ENCODE measurements at places on chromosomes 3 and 15.
A peak's percentile ranks its signal among the peaks of the same experiment; 100 is the strongest.

GRCh38 chr3:118909763-118910162 is 124.9 kb downstream of the IGSF11 start:
- peak; percentile 24 for DNase-seq

- no peak for DNase-seq
Observed at GRCh38 chr3:120446891-120447668, 3.7 kb downstream of the FSTL1 start.

- no peak for DNase-seq
Observed at GRCh38 chr15:64622410-64623260, 152.8 kb downstream of the RBPMS2 start.

DNA sequence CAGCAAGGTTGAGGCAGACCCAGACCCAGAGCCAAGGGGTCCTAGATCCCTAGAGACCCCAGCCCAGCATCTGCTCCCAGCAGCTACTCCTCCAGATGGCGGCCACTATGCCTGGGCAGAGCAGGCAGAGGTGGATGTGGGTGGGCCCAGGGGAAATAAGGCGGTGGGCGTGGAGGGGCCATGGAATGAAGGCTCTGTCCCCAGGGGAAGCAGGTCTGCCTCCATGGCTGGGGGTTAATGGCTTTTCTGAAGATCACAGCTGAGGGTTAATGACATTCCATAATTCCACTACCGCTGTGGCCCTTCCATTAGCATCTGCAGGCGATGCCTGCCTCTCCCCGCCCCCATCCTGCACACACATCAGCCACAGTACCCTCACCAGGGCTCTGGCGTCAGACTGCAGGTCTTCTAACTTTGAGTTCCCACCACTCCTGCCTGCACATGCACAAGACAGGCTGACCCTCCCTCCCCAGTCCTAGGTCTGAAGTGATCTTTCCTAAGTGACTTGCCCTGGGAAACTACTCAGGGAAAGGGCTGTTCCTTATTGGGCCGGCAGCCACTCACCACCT is 41.2 kb downstream of the CCDC33 start:
- DNase-seq = no peak

DNA sequence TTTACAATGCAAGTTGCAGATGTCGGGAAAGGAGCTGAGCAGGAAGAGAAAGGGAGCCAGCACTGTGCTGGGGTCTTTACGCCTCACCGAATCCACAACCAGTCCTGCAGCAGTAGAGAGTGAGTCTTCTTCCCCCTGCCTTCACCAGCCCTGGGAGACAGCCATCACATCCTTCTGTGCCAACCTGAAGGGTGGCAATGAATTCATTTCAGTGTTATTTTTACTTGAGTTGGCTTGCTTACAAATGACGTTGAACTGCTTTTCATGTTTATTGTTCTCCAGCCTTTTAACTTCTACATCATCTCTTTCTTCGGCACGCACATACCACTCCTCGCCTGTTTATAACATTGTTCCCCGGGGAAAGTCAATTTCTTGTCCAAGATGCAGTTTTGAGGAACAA is 77.1 kb downstream of the TRIM42 start:
- peak; percentile 7 for DNase-seq

- DNase-seq = no peak
Observed at GRCh38 chr15:60534546-60534945, 55.6 kb upstream of the ICE2 start.

GRCh38 chr3:14289590-14290461 is 111.2 kb downstream of the LSM3 start:
- peak; percentile 91 for DNase-seq

GRCh38 chr15:66565741-66566144 is at the start of gene LCTL:
TSS of gene LCTL (minus strand) at chr15:66565998. CDS start at chr15:66565365, 633 bp downstream.
- DNase-seq = peak; percentile 46

DNA sequence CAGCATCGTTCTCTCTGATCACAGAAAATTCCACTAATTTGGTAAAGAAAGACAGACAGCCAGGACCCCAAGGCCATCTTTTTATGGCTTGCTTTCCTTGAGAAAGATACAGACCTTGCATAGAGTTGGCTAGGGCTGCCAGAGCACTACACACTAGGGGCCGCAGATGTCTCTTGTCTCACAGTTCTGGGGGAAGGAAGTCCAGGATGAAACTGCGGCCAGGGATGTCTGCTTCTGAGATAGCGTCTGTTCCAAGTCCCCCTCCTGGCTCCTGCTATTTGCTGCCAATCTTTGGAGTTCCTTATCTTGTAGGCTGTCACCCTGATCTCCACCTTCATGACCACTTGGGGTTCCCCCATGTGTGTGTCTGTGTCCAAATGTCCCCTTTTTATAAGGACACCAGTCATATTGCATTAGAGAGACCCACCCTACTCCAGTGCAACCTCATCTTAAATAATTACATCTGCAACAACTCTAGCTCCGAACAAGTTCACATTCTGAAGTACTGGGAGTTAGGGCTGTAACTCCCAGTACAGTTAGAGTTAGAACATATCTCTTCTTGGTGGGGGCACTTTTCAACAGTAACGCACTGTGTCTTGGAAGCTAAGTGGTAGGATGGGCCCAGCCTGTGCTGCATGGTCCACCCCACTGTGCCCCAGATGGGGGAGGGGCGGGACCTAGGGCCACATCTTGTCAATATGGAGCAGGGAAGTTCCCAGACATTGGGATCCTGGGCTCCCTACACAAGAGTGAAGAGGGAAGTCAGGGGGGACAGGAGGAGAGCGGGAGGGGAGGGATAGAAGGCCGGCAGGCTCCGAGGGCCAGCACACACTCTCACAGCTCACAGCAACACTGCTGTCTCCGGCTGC is 42.2 kb downstream of the KLF15 start:
- no peak for DNase-seq

GRCh38 chr15:63483521-63484371 is 20.6 kb upstream of the USP3 start:
- no peak for DNase-seq

DNA sequence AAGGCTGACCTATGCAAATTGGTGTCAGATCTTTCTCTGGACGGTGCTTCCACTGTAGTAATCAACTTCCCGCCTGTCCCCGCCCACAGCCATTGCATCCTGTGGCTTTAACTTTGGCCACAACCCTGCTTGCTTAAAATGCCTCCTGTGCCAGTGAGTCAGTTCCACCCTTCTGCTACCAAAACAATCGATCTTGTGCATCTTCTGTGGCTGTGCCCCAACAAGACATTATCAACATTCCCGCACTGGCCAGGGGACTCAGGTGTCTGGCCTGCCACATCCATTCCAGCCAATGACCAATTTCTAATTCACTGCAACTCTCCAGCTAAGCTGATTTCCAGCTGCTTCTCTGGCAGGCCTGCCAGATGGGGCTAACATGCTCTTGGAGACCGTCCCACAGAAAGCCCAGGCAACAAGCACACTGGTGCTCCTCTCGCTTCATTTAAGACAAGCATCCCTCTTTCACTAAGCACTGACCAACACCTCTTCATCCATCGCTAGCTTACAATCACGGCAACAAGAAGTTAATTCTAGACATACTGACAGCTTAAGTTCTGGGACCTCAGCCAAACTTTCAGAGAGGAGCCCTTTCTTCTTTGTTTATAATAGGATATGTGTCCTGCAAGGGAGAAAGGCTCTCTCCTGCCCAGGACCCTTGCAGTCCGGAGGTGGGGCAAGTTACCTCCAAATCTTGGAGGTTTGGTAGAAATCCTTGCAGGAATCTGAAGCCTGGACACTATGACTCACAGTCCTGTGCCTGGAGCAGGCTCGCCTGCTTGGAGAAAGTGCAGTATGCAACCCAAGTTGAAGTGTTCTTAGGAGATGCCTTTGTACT is 6.7 kb downstream of the CA12 start:
- peak; percentile 88 for DNase-seq

GRCh38 chr15:60652870-60653269 is 173.9 kb upstream of the ICE2 start:
- no peak for DNase-seq

DNA sequence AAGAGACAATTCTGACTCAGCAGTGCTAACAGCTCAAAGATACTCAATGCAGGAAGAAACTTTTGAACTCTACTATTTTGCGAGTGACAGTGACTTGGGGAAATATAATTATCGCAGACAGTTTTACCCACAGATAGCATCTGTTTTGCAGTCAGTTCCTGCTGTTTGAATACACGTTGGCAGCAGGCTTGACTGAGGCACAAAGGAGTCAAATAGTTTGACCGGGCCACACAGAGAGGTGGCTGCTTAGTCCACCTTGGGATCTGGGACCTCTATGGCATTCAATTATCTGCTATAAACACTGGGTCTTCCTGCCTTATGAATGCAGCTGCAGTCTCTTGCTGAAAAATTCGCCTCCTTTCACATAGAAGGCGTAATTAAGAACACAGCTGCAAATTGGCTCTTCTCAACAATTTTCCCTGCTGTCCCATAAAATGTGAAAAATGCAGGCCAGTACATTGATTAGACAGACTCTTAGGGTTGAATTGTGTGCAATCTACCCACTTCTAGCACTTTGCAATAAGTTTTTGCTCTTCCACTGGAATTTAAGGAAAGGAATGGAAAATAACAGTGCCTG is 56.5 kb downstream of the OTOL1 start:
- no peak for DNase-seq

- DNase-seq = peak; percentile 92
Observed at GRCh38 chr3:62607287-62608029, 234.1 kb upstream of the FEZF2 start.

GRCh38 chr15:25501828-25502446 is 63.1 kb upstream of the UBE3A start:
- peak; percentile 28 for DNase-seq

DNA sequence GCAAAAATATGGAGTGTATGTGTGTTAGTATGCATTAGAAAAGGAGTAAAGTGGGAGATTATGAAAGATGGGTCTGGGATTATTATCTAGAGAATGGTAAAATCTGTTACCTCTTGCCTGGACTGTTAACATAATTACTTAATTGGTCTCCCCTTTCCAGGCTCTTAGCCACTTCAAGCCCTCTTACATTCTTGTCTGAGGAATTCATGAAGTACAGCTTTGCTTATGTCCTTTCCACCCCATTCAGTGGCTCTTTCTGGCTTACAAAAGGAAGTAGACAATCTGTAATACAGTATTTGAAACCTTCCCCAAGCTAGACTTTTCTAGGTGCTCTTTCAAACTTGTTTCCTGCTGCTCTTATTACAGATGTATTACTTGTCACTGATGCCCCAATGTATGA is 129.8 kb downstream of the MBNL1 start:
- no peak for DNase-seq

DNA sequence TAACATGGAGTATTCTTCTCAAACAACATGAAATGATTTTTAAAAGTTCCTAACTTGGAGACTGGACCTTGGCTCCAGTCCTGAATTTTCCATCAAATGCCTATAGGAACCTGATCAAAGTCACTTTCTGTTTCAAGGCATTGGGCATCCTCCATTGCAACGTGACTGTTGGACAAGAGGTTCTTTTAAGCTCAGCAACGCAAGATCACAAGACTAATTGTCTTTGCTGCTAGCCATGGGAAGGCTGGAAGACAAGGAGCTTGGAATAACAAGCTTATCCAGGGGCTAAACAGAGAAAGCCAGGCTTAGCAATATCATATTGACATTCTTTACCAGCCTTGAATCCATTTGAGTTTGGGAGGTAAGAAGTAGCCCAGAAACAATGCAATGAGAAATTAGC is 48.3 kb downstream of the SST start:
- DNase-seq = no peak

DNA sequence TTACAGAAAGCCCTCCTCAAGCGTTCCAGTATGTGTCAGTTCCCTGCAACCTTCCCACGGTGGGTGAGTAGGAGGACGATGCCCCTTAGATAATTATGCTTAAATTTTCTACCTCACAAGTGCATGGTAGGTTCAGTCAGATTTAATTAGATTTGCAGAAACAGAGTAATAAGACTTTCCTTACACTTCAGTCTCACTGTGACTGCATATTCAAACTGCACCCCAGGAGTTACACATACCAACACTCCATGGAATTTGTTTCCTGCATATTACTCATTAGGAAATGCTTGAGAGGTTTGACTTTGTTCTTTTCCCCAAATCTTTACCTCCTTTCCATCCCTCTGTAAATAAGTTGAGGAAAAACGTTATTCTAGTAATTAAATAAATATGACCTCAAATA is 108.8 kb downstream of the ARRDC4 start:
- no peak for DNase-seq

- DNase-seq = no peak
Observed at GRCh38 chr3:112747624-112748023, 99.0 kb downstream of the CD200R1L start.

DNA sequence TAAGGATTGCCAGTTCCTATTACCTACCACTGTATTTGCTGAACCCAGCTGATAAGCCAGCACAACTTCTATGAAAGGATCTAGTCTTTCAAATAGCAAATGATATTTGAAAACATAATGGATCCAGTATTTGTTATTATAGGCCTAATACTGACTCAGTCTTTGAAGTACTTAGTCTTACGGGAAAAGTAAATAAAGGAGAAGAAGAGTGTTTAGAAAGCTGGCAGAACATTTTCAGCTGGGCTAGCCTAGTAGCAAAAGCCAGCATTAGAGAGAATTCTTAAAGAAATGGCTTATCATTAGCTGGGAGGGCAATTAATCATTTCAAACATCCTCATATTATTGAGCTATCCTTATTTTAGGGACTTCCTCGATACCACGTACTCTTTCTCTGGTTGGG is 101.4 kb upstream of the GOLIM4 start:
- DNase-seq = no peak

DNA sequence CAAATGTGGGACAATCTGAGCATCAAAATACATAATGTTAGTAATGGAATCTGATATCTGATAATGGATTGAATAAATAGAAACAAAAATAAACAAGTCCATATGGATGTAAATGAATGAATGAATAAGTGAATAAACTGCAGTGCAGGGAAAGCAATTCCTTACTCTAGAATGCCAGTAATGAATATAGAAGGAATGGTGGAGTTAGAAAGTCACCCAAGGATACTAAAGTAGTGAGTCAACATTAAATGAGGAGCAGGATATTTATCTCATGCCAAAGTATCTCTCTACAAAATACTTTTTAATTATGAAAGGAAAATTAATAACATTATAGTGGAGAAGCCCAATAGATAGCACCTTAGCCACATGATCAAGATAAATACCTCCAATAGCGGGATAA is 300.3 kb downstream of the FEZF2 start:
- DNase-seq = no peak

GRCh38 chr15:70302360-70302759 is 204.6 kb upstream of the TLE3 start:
- DNase-seq = no peak
